Cortex of kidney (tissue), 1 donor: ENCODE measurements at places on chromosomes 1 and 21.

GRCh38 chr1:64495878-64496277, 25.9 kb downstream of the CACHD1 start:
- no peak for DNase-seq

- no peak for DNase-seq
These were observed 102.5 kb downstream of the LYPLAL1 start for GRCh38 chr1:219276049-219276738.

GRCh38 chr21:31252611-31253010, 91.5 kb downstream of the TIAM1 start:
- DNase-seq: no peak

DNA sequence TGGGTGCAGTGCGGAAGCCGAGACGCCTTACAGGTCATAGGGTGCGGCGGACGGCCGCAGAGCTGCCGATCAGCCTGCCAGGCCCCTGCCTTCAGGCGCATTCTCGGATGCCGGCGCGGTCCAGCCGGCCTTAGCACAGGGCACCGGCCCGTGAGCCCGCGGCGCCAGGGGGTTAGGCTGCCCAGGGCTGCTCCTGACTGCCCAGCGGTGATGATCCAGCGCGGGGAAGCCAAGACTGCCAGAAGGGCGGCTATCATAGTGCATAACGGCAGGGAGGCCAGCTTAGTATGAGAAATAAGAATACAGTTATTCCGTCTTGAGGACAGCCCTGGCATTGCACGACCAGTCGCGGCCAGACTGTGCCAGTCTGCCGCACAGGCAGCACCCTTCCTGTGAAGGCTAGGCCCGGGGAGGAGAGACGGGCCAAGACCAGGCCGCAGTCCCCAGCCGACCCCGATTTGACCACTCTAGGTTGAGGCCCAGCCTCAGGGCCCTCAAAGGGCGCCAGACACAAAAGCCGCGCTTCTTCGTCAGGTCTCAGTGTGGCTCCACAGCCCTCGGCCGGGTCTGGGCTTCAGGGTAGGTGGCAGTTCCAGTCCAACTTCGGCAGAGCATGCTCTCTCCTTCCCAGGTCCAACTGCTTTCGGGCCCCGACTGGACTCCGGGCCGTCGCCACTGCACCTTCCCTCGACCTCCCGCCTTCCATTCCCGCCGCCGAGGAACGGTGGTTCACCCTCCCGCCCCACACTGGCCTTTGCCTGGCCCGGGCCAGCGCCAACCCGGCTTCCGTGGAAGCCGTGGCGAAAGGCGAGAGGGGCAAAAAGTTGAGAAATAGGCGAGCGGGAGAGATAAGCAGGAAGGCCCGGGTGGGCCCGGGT, 829 bp downstream of the ALX3 start:
- DNase-seq: no peak

GRCh38 chr1:42952303-42953001, 6.2 kb downstream of the SLC2A1 start:
- no peak for DNase-seq

GRCh38 chr1:225697428-225697827, 44.5 kb upstream of the ENAH start:
- no peak for DNase-seq

DNA sequence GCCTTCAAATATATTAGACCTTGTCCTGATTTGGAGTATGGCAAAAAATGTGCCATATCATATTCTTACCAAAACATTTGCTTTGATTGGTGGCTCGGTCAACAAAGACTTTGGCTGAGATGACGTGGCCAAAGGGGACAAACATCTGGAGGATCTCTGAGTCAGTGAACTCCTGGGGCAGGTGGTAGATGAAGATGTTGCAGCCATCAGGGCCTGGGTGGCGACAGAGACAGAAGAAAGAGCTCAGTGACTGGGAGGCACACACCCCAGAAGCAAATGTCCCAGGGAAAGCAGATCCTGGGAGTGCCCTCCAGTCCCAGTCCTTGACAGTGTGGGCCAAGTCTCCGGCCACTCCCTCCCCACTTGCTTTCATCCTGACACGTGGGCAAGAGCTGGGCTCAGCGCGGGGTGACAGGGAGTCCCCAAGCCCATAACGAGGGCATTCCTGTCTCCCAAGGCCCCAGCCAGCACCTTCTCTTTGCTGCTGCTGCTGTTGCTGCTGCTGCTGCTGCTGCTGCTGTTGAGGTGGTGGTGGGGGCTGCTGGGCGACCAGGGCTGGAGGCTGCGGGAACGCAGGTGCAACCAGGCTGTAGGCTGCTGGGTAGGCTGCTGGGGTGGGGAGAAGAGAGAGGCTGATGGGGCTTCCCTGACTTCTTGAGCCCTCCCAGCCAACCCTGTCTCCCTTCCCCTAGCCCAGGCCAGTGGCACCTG, 10.7 kb downstream of the CELF3 start:
- no peak for DNase-seq

DNA sequence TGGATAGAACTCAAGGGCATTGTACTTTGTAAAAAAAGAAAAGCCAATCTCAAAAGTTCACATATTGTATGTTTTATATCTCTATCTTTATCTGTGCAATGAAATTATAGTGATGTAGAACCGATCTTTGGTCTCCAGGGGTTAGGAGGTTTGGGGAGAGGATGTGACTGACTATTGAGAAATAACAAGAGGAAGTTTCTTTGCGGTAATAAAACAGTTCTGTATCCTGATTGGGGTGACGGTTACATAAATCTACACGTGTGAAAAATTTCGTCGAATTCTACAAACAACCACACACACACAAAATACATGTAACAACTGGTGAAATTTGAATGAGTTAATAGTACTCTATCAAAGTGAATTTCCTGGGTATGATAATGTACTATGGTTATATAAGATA, 10.6 kb upstream of the OR2T33 start:
- DNase-seq: no peak

GRCh38 chr1:198064181-198064580, 92.6 kb upstream of the NEK7 start:
- no peak for DNase-seq

DNA sequence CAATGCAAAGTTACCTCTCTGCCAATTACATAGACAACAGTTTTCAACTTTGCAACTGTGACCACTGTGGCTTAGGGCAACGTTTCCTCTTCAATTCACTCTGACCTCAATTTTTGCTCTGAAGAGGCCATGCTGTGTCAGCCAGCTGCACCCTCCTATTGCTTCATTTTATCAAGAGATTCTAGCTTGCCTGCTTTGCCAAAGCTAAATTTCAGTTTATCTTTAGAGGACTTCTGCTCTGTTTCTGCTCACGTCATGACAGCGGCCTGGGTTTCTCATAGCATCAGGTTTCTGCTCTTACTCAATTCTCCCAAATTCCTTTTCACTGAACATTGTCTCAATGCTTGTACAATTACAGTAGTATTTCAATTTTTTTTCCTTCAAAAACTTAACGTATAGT, 154.6 kb downstream of the PLA2G4A start:
- DNase-seq: no peak

- DNase-seq: no peak
These were observed 164.0 kb upstream of the UBE2U start for GRCh38 chr1:64039390-64039926.

- no peak for DNase-seq
These were observed 148.5 kb upstream of the CHRM3 start for GRCh38 chr1:239237912-239238311.

DNA sequence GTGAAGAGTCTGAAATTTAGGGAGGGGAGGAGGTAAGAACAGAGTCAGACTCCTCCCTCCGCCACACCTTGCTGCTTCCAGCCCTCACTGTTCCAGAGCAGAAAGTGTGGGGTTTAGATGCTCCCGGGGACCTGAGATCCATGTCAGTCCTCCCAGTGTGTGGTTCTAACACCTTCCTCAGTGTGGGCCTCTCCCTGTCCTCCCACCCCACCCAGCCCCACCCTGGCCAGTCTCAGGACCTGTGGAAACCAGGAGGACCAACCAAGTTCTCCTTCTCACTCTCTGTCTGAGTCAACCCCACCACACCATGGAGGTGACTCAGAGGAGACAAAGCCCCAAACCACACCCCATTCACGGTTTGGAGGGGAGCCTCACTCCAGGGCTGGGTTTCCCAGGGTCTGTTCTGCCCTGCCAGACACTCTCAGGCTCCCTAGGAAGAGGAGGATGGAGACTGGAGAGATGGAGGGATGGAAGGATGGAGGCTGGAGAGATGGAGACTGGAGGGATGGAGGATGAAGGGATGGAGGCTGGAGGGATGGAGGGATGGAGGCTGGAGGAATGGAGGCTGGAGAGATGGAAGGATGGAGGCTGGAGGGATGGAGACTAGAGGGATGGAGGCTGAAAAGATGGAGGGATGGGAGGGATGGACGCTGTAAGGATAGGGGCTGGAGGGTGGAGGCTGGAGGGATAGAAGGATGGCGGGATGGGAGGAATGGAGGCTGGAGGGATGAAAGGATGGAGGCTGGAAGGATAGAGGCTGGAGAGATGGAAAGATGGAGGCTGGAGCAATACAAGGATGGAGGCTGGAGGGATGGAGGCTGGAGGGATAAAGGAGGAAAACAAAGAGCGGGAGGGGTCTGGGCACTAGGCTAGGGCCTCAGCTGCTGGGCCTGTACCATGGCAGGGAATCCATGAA, 100.9 kb upstream of the RUNX3 start:
- DNase-seq: no peak

- no peak for DNase-seq
These were observed 15.9 kb upstream of the ADAMTS5 start for GRCh38 chr21:26982767-26983166.

DNA sequence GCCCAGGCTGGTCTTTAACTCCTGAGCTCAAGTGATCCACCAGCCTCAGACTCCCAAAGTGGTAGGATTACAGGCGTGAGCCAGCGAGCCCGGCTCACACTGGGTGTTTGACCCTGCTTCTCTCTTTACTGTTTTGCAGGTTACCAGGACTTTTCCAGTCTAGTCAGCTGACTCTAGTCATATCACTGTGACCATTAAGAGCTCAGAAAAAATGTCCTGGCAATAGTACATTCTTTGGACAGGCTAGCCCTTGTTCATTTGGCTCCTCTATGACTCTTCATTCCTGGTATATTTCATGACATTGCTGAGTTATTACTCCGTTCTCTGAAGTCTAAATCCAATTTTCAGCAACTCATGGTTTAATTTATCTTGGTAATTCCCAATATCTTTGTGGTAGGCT, 8.0 kb upstream of the CA6 start:
- no peak for DNase-seq

GRCh38 chr1:20037877-20038276, 32.1 kb upstream of the PLA2G5 start:
- DNase-seq: no peak
